Keratinocyte (primary cell): ENCODE measurements at places on chromosomes 3 and 15.

DNA sequence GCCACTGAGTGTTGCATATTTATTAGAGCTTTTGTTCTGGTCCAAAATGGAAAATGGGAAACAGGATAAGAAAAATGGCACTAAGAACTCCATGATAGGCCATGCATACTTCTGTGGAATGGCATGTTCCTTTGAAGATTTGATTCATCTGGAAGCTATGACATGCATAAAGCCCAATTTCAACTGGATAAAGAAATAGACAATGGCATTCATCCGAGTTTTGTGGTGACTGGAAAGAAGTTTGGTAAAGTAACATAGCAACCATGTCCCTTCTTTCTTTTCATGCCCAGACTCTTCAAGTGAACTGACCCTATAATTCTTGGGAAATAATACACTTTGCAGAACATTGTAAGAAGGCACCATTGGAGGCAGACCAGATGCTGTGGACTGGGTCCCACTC, 368.4 kb upstream of the IL12A start:
- no peak for DNase-seq

GRCh38 chr3:37970802-37971201, 19.8 kb upstream of the VILL start:
- DNase-seq: no peak

DNA sequence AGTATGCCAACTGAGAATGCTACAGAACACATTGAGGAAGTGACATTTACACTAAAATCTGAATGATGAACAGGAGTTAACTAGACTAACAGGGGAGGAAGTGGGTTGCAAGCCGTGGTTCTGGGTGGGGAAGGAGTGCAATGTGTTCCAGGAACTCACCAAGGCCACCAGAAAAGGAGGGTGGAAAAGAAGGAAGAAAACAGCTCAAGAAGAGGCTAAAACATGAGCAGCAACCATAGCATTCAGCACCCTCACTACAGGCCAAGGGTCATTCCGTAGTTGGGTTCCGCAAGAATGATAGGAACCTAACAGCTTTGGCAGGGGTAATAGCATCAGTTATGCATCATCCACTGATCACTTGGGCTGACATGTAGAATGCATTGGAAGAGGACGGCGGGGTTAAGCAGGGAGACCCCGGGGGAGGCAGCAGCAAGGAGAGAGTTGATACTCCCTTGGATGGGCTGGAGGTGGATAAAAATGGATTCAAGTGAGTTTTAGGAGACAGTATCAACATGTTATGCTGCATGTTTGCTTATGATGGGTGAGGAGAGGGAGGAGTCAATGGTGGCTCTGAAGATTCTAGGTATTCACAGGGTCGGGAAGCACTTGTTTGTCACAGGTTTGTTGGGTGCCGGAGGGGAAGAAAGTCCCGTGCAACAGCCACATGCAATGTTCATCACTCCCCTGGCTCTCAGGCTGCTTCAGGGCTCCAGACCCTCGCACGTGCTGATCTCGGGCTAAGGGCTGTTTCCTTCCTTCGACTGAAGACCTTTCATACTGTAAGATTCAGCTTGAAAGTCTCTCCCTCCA, 53.2 kb downstream of the LIPC start:
- no peak for DNase-seq

- no peak for DNase-seq
Observed at GRCh38 chr3:107373896-107374295, 3.3 kb upstream of the CCDC54 start.

DNA sequence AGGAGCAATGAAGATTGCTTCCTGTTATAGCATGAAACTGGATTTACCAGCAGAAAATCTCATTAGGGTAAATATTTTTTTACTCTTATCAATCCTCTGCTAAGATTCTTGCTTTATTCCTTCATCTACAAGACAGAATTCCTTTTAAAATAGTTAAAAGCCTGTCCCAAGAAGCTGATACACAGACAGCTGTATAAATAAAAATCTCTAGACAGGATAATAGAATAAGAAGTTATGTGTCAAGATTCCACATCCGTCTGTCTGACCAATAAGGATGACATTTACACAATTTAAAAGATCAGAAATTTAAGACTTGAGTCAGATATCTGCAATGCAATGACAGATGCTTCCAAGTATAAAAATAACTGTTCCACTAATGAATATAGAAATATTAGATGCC, 57.6 kb downstream of the SSR3 start:
- DNase-seq: no peak

- DNase-seq: no peak
Observed at GRCh38 chr15:63133786-63134185, 12.1 kb downstream of the LACTB start.

DNA sequence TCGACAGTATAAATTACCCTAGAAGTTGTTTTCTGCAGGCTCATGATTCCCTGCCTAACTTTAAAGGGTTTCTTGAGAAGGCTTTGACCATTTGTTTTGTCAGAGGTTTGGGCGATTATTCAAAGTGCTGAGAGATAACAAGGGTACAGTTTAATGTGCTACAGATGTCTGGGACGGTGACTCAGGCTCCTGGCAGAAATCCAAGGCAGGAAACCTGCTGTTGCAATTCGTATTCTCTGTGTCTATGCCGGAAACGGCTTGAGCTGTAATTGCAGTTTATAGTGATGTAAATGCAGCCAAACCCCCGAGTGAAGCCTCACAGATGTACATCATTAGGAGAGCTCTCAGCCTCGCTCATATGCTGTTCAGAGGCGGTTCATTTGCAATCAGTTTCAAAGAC, 65.6 kb downstream of the SYNPR start:
- peak; percentile 46 for DNase-seq

DNA sequence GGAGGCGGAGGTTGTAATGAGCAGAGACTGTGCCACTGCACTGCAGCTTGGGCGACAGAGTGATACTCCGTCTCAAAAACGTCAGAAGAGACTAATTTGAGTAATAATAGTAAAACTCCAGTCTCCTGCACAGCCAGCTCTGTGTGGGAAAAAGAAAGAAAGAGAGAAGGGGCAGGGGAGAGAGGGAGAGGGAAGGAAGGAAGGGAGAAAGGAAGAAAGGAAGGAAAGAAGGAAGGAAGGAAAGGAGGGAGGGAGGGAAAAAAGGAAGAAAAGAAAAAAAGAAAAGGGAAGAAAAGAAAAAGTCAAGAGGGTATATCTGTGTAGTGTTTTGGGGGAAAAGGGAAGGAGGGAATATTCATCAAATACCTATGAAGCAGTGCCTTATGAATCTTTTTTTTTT, 23.1 kb upstream of the PDIA3 start:
- DNase-seq: no peak

DNA sequence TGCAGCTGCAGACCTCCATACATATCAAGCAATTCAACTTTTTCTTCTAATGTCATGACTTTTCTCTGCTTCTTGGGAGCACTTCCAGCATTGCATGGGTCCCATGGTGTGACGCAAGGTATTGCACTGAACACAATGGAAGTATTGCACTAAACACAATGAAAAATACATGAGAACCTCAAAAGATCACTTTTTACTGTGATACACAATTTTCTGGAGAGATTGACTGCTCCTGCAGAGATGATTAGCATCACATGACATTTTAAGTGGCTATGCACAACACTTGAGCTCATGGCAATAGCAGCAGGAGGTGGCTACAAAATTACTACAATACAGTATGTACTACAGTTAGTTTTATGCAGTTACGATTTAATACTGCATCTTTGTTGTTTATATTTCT, 113.5 kb upstream of the BHLHE40 start:
- no peak for DNase-seq

GRCh38 chr15:55195996-55196395, 745 bp downstream of the RSL24D1 start:
- no peak for DNase-seq

DNA sequence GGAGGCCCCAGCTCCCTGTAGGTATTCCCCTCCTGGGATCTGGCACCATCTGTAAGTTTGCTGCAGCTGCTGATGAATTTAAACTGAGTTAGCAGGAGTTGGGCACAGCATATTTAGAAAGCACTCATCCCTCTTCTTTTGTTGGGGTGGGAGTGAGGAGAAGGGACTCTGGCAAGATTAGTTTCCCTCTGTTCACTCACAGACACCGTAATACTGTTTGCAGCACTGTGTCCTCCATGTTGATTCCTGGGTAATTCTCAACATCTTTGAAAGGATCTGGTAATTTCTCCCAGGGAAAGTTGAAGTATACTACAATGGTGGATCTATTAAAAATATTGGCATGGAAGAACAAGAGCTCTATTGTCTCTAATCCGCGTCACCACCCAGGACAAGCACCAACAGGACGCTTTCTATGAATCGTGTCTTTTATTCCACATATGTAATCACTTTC, 173.3 kb downstream of the RBMS3 start:
- DNase-seq: peak; percentile 26

GRCh38 chr3:4820296-4821121, 158.7 kb upstream of the BHLHE40 start:
- no peak for DNase-seq

GRCh38 chr15:65194826-65195547, 9.8 kb upstream of the CLPX start:
- DNase-seq: no peak

- DNase-seq: no peak
Observed at GRCh38 chr3:197564097-197564843, 8.5 kb upstream of the BDH1 start.

DNA sequence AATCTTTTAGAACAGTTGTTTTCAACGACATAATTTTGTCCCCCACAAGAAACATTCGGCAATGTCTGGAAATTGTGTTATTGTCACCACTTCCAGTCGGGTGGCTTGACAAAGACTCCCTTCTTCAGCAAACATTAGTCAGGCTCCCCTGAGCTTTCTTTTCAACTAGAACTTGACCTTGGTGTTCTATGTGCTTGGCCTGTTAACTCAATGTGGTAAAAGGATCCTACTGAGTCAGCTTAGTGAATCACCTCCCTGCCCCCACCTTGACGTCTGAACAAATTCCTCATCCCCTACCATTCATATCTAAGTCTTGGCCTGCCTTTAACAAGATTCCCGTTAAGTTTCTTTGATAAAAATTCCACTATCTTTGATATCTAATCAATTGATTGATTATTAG, 465.0 kb upstream of the ROBO1 start:
- DNase-seq: peak; percentile 19

DNA sequence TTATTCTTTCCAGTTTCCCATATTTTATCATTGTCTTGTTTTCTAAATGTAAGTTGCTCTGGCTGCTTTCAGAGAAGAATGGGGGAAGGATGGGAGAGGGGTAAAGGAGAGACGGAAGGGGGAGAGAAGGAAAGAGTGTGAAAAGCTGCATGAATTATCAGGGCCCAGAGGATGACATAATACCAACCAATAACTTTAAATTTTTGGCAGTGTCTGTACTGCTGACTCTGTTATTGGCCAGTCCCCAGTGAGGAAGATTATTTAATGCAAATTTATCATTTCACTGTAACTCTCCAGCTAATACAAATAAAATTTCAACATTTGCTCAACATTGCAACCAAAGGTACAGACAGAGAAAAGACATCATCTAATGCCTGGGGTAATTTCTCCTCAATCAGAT, 551.7 kb upstream of the CFAP20DC start:
- DNase-seq: no peak
